ENCODE measurements at places on chromosomes 16 and 17. TPM values are rescaled to one million over a fixed set of nuclear protein-coding genes. Genes with fewer than 3 reads are reported as not detected.
A peak's percentile ranks its signal among the peaks of the same experiment; 100 is the strongest.

- H3K4me3 ChIP-seq: no peak overlapping the region
- no peak for DNase-seq
- no peaks in the 10 kb centered on the region for H3K27me3 ChIP-seq
- peaks cover 2% of the 10 kb centered on the region for H3K4me1 ChIP-seq
- H3K27ac ChIP-seq: no peak overlapping the region
Observed at GRCh38 chr17:36736201-36737156, 135.1 kb downstream of the MRM1 start.

- H3K27me3 ChIP-seq: no peaks in the 10 kb centered on the region
- DNase-seq: no peak
- no peaks in the 10 kb centered on the region for H3K36me3 ChIP-seq
- H3K27ac ChIP-seq: no peak overlapping the region
- H3K4me1 ChIP-seq: peaks cover 2% of the 10 kb centered on the region
- H3K4me3 ChIP-seq: no peak overlapping the region
Observed at GRCh38 chr16:66486199-66486772, 59.2 kb downstream of the BEAN1 start.

Gene CBFB
- total RNA-seq: 55.6 TPM

DNA sequence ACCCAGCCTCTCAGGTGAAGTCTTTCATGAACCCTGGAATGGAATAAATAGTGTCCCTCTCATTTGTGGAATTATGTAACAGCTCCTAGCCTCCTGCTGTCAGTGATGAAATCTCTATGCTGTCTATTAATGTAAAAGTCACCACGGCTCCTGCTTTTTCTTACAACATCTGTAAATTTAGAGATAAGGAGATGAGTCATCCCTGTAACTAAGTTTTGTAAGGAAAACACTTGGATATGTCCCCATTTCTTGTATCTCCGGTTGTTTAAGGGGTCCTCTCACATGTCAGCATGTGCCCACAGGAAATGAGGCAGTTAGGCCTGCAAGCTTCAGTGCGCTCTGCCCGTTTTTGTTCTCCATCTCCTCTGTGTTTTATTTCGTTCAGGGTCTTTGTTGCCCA, 2.8 kb upstream of the NAT9 start:
- H3K4me3 ChIP-seq: no peak overlapping the region
- H3K36me3 ChIP-seq: 0 out of 2 replicates have a peak, but pooled peaks cover 1% of the 10 kb centered on the region
- no peak for DNase-seq
- H3K27me3 ChIP-seq: no peaks in the 10 kb centered on the region

DNA sequence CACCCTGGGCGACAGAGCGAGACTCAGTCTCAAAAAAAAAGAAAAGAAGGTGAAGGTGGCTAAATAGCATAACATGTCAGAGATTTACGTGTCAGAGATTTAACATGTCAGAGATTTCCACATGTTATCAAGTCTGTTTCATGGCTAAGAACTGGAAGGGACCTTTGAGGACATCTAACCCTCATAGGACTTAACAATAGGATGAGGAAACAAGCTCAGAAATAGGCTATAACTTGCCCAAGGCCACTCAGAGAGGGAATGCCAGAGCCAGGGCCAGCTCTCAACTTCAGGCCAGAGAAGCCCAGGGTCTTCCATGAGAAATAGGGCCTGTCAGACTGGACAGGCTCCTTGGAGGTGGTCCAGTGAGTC, 26.8 kb upstream of the ZNF629 start:
- H3K27me3 ChIP-seq: no peaks in the 10 kb centered on the region
- H3K36me3 ChIP-seq: no peaks in the 10 kb centered on the region
- peak overlapping the region; percentile 69 for H3K4me3 ChIP-seq
- H3K27ac ChIP-seq: no peak overlapping the region
- H3K4me1 ChIP-seq: peaks cover 12% of the 10 kb centered on the region
- DNase-seq: no peak

Gene RNF166
- total RNA-seq: 16.9 TPM

DNA sequence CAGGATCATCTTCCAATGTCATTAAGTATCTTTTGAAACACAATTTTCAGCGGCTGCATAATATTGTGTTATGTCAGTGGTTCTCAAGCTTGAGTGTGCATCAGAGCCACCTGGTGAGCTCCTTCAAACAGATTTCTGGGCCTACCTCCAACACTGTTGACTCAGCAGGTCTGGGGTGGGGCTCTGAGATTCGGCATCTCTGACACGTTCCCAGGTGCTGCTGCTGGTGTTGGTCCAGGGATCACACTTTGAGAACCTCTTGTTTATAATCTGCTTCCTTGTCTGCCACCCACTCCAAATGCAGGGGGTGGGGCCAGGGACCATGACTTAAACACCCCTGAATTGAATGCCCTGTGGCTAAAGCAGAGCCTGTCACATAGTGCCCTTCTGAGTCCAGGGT, 73.8 kb upstream of the HNF1B start:
- DNase-seq: peak; percentile 80
- H3K27me3 ChIP-seq: no peaks in the 10 kb centered on the region
- peak overlapping the region; percentile 36 for H3K4me3 ChIP-seq
- no peaks in the 10 kb centered on the region for H3K36me3 ChIP-seq
- H3K27ac ChIP-seq: peak overlapping the region; percentile 100
- peaks cover 61% of the 10 kb centered on the region for H3K4me1 ChIP-seq

DNA sequence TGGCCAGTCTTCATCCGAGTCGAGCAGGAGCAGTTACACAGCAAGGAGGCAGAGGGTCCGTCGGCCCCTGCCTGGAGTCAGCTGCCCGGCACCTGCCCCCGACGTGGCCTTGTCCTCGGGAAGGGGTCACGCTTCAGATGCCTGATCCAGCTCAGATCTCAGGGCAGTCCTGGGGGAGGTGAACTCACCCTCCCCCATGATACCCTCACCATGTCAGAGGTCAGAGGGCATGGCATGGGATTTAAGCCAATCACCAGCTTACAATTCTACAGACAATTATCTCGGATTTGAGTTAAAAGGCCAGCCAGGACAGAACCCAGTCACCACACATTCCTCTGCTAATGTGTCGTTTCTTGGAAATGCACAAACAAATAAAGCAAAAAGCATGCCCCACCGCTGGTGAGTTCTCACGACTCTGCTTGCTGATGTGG, 211.3 kb downstream of the FOXL1 start:
- no peak for DNase-seq
- no peaks in the 10 kb centered on the region for H3K27me3 ChIP-seq
- no peaks in the 10 kb centered on the region for H3K4me1 ChIP-seq
- no peak overlapping the region for H3K4me3 ChIP-seq
- H3K27ac ChIP-seq: no peak overlapping the region
- no peaks in the 10 kb centered on the region for H3K36me3 ChIP-seq

Gene PTX4
- total RNA-seq: not detected

- H3K36me3 ChIP-seq: no peaks in the 10 kb centered on the region
- H3K4me3 ChIP-seq: no peak overlapping the region
- no peak for DNase-seq
- no peaks in the 10 kb centered on the region for H3K27me3 ChIP-seq
Observed at GRCh38 chr16:23088018-23088417, 61.2 kb downstream of the USP31 start.

- no peaks in the 10 kb centered on the region for H3K4me1 ChIP-seq
- H3K4me3 ChIP-seq: no peak overlapping the region
- no peak for DNase-seq
- no peaks in the 10 kb centered on the region for H3K36me3 ChIP-seq
Observed at GRCh38 chr17:11618861-11619566, 20.7 kb downstream of the DNAH9 start.

DNA sequence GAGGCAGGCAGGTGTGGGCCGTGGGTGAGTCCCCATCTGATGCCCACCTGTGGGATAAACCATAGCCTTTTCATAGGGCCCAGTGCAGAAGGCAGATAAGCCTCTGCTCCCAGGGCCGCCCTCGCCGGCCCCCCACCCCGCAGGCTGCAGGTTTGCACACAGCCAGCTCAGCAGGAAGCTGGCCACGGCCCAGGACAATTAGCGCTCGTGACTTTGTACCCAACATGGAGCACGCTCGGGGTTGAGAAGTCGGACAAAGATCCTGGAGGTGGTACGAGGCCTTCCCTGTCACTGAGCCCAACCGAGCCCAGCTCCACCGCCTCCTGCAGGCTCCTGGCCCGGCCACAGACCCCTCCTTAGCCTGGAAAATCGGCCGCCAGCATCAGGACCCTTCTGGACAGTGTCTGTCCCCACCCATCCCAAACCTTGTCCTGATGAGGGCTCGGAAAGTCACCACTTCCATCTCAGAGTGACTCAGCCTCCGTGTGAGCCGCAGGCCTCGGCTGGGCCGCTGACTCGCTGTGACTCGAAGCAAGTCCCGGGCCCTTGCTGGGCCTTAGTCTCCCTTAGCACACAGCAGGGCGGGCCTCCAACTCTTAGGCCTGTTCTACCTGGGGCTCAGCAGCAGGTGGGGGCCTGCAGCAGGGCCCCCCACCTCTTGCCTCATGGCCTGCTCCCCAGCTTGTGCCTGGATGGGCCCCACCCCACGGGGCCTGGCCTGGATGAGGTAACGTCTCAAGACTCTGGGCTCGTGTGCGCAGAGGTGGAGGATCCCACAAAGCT, 22.7 kb downstream of the FAM83G start:
- no peaks in the 10 kb centered on the region for H3K4me1 ChIP-seq
- no peaks in the 10 kb centered on the region for H3K36me3 ChIP-seq
- H3K4me3 ChIP-seq: no peak overlapping the region
- H3K27me3 ChIP-seq: no peaks in the 10 kb centered on the region
- DNase-seq: no peak
- no peak overlapping the region for H3K27ac ChIP-seq

DNA sequence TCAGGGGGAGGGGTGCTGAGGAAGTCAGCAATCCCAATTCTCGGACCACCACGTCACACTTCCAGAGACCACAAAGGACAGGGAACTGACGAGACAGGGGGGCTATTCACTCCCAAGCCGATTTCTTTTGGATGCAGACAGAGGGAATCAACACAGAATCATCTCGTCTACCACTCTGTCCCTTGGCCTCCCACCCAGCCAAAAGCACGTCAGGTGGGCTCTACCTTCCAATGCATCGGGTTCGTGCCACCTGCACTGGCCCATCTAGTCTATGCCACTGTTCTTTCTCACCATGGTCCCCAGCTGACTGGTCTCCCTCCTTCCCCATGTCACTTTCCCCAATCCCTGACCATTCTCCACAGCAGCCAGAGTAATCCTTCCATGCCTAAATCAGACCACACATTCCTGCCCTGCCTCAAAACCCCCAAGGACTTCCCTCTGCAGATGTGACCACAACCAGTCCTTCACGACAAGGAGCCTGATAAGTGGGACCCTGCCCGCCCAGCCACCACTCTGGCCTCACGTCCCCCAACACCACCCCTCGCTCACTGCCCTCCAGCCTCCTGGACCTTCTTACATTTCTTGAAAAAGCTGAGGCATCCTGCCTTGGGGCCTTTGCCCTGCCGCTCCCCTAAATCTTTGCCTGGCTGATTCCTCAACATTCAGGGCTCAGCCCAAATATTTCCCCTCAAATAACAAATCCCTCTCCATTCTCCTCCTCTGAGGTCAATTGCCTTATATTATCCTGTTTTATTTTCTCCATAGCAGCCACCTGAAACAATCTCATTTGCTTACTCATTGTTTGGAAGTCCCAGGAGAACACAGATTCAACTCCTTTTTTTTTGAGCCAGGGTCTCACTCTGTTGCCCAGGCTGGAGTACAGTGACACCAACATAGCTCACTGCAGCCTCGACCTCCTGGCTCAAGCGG, 70.4 kb downstream of the IL21R start:
- H3K27ac ChIP-seq: no peak overlapping the region
- no peak overlapping the region for H3K4me3 ChIP-seq
- H3K36me3 ChIP-seq: peaks cover 16% of the 10 kb centered on the region
- no peaks in the 10 kb centered on the region for H3K4me1 ChIP-seq

DNA sequence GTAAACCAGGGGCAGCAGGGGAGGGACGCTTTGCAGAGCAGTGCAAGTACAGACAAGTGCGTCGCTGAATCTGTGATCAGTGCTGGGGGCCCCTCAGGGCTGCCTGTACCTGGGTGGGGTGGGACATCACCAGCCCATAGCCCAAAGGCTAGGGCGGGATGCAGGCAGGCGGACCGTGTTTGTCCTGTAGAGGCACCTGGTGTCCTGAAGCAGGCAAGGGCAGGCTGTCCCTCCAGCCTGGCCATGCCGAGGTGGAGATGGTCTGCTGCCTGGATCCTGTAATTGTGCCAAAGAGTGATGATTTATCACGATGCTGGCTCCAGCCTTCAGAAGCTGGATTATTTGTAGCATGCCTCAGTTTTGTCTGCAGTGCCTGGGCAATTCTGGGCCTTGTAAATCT, 137.9 kb upstream of the GSE1 start:
- DNase-seq: no peak
- no peaks in the 10 kb centered on the region for H3K27me3 ChIP-seq
- no peak overlapping the region for H3K4me3 ChIP-seq
- H3K27ac ChIP-seq: no peak overlapping the region
- H3K36me3 ChIP-seq: no peaks in the 10 kb centered on the region

Gene FGF11
- total RNA-seq: 0.67 TPM

DNA sequence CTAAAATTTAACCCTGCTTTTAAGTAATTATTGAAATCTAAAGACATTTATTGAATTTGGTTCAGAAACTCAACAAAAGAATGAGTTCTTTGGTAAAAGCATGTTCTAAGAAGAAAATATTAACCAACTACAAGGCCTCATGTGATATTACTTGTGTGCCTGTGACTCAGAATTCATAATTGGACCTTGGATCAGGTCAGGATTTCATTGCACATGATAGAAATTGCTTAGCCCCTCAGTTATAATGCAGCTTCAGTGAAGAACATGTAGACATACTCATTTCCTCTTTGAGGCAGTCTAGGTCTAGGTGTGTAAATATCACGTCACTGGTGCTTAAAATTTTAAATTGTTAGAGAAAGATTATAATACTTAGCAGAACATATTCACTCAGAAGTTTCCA, 410.0 kb upstream of the SOX9 start:
- no peaks in the 10 kb centered on the region for H3K36me3 ChIP-seq
- H3K27me3 ChIP-seq: no peaks in the 10 kb centered on the region
- H3K4me3 ChIP-seq: no peak overlapping the region
- DNase-seq: no peak

Gene RRN3
- 21.7 TPM for total RNA-seq

DNA sequence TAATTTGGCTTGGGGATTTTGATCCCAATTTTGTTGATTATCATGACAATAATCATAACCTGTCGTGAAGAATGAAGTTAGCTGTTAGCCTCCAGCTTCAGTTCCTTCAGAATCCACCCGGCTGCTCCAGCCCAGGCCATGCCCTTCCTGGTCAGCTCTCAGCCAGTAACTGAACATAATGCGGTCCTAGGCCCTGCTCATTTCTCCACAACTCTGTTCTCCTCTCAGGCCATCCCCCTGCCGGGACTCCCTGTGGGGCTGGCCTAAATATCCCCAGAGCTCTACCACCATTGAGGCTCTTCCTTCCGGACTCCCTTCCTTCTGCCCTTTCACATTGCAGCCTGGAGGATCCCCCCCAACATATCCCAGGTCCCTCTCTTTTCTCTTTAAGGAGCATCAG, 833.4 kb upstream of the GOT2 start:
- no peaks in the 10 kb centered on the region for H3K36me3 ChIP-seq
- H3K27me3 ChIP-seq: no peaks in the 10 kb centered on the region

DNA sequence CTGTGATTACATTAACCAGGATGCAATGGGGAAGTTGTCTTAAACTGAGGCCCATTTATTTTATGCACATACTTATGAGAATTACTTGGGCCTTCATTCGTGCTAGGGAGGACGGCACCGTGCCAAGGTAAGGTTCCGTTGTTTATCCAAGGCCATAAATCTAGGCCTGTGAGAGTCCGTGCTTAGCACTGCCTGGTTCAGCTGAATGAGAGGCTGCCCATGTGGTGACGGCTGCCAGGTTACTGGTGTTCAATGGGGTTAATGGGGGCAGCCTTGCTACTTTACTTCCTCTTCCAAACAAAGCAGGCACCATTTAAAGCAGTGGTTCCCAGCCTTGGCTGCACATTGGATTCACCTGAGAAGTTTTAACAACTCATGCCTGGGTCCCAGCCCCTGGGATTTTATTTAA, 135.1 kb upstream of the NOL11 start:
- H3K27me3 ChIP-seq: no peaks in the 10 kb centered on the region
- peaks cover 5% of the 10 kb centered on the region for H3K4me1 ChIP-seq
- DNase-seq: no peak
- H3K4me3 ChIP-seq: no peak overlapping the region
